ENCODE measurements at places on chromosomes 6 and 20. TPM values are rescaled to one million over a fixed set of nuclear protein-coding genes. Genes with fewer than 3 reads are reported as not detected.

GRCh38 chr6:85118233-85118632 is 331.6 kb upstream of the NT5E start:
- DNase-seq, result no peak

GRCh38 chr6:106125925-106126435 is 39.8 kb downstream of the PRDM1 start:
- DNase-seq, result peak; percentile 65

- DNase-seq, result no peak
Observed at GRCh38 chr20:57491373-57491772, 33.6 kb downstream of the CTCFL start.

DNA sequence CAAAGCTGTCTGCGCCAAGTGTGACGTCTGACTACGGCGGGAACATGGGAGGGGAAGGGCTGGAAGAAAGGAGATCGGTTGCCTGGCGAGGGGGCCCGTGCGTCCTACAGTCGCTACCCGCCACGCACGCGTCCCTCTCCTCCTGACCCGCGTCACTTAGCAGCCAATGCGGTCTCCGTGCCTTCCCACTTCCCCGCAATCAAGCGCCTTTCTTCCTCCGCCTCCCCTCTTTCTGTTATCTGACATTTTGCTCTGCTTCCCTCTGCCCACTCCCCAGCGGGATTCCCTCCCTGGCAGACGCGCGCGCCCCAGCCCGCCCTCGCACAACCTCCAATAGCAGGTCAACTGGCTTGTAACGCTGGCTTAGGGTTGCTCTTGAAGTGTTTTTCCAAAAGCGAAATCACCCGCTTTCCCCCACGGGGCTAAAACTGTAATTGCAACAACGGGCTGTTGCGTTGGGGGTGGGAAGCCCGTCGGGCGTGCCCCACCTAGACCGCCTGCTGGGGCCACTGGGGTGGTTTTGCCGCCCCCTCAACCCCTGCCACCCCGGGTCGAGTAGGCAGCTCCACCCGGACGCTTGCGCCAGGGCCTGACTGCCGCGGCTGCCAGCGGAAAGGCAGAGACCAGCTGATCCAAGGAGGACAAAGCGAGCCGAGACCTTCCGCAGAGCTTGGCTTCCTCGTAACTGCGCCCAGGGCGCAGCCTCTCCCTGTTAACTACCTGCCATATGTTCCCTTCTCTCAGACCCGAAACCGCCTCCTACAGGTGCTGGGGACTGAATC is 6.2 kb upstream of the SOX4 start:
- DNase-seq, result peak; percentile 46

DNA sequence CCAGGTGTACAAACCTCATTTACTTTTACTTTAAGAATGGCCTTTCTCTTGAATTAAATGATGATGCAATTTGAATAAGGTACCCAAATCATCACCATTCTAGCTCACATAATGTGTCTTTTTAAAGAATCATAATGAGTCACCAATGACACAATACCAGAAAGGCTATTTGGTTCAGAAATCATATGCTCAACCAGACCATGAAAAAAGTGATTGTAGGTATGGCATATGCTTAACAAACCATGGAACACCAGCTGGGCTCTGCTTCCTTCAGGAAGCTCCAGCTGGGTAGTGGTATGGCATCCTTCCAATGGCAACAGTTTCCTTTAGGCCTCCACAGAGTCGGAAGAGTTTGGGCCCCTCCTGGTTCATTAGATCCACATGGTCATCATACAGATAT is 128.2 kb downstream of the FRK start:
- DNase-seq, result no peak

DNA sequence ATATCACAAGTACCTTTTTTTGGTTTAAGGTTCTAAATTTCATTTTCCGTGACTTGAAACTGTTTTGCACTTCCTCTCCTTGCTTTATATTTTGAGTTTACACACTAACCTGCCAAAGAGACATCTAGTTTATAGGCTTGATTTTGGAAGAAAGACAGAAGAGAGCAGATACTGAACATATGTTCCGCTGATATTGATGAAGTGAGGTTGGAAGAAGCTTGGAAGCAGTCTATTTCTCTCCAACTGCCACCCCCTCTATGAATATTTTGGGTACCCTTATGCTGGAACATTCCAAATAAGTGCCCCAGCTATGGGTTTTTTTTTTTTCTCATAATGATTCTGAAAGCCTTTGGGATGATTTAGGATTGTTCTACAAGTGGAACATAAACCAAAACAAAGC is 150.6 kb downstream of the LAMA2 start:
- no peak for DNase-seq

DNA sequence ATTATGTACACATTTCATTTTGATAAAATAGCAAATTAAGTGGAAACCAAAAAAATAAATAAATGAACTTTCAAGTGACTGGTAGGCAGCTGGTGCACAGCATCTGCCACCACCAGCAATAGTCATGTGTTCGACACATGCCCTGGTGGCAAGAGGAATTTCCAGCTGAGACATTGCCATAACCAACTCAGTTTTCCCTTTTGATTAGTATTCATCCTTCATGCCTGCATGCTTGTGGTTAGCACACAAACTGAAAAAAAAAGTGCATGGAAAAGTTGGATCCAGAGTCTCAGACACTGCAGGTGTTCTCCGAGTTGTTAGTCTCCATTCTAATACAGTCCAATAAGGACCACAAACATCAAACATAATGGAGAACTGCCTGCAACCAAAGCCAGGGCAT is 156.0 kb upstream of the SOX4 start:
- DNase-seq, result no peak

- DNase-seq, result no peak
Observed at GRCh38 chr6:127365874-127366273, 22.5 kb upstream of the ECHDC1 start.

DNA sequence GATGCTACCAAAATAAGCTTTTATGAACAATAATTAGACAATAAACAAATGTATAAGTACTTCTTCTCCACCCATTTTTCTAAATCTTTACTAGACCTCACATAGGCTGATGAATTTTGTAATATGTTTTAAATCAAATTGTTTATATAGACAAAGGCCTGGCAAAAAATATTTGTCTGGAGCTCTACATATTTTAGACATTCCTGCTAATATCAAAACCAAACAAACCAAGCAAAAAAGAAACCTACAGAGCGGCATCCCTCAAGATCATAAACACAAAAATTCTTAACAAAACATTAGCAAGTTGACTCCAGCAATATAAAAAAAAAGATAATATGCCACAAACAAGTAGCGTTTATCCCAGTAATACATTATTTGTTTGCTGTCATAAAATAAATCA is 87.2 kb downstream of the ADAT2 start:
- no peak for DNase-seq

GRCh38 chr20:50097843-50098242 is 15.1 kb downstream of the UBE2V1 start:
- no peak for DNase-seq

- peak; percentile 84 for DNase-seq
Observed at GRCh38 chr20:47487175-47487917, 14.3 kb upstream of the NCOA3 start.

DNA sequence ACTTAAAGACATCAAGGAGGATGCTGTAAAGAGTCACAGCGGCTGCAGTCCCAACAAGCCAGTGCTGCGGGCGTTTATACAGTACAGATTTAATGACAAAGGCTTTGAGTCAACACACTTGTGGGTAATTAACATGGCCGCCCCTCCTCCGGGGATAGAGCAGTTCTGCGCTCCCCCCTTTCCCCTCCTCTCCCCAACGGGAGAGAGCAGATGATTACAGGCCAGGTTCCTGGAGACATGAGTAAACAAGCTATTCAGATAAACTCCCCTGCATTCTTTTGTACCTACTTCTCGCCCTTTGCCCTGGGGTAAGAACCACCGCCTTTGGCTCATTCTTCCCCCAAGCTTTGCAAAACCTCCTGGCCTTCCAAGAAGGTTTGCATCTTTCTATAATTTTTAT is 23.6 kb upstream of the FABP7 start:
- no peak for DNase-seq

- no peak for DNase-seq
Observed at GRCh38 chr6:150622941-150623874, 23.5 kb downstream of the PLEKHG1 start.

- no peak for DNase-seq
Observed at GRCh38 chr20:60680554-60680953, 571.5 kb upstream of the CDH4 start.

DNA sequence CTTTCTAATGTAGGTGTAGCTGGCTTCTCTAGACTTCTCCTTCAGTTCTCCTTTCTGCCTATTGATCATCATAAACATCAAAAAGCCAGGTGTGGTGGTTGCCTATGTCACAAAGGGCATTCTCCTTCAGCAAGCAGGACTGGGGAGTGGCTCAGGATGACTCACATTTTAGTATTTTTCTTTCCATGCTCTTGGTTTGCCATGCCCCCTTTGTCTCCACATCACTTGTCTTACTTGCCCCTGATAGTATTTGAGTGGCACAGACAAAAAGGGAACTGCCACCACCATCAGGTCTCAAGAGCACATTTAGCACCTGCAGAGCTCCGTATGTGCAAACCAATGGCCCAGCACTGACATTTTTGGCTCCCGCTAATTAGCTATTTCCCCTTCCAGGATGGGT is 698.8 kb downstream of the DHX35 start:
- DNase-seq, result no peak

- no peak for DNase-seq
Observed at GRCh38 chr6:37060195-37060559, 54.7 kb downstream of the FGD2 start.

DNA sequence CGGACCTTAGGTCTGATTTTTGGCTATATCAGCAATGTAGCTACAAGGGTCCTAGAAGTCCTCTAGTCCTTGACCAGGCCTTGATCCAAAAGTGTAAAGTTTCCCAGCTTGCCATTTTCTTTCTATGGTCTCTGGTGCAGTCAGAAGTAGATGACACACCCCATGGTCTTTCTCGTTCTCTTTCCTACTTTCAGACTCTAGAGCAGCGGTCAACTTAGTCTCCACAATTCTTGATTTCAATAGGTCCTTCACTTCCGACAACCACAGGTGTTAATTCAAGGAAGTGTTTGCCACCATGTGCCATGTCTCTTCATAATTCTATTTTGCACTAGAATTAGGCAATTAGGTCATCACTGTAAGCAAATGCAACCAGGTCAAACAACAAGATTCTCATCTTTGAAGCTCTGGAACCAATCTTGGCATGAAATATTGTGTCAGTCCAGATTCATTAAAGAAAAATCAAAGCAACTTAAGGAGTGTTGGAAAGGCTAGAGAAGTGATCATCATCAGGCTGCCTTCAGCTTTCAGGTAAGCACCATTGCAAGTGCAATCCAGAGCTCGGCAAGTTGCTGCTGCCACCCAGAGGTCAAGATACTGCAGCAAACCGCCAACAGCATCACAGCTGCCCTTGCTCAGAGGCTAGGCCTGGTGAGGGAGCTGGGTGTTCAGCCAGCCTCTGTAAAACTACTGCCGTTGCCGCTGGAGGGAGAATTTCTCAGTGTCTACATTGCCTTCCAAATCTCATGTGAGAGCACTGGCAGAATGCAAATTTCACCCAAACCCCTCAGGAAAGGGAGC is 5.6 kb upstream of the SYNE1 start:
- peak; percentile 51 for DNase-seq

DNA sequence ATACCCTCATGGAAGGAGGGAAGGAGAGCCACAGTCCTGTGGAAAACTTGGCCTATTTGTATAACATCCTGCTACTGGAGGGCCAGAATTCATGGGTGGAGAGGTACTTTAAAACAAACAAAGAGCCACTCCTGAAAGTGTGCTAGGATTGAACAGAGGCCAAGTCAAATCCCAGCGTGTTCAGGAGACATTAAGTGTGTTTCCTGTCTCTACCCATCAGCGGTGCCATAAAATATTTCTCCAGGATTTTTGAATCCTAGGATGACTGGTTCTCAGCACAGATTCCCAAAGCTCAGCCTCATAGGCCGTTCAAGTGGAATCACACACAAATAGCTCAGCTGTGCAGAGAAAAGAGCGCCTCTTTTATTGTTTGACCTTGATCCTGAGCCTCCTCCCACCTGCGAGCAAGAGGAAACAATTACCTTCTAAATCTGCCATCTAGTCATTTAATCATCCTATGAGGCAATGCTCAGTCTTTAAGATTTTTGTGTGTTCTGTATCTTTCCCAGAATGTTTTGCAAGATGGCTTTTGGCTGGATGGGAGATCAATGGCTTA is 31.8 kb upstream of the RALGAPA2 start:
- DNase-seq, result no peak

DNA sequence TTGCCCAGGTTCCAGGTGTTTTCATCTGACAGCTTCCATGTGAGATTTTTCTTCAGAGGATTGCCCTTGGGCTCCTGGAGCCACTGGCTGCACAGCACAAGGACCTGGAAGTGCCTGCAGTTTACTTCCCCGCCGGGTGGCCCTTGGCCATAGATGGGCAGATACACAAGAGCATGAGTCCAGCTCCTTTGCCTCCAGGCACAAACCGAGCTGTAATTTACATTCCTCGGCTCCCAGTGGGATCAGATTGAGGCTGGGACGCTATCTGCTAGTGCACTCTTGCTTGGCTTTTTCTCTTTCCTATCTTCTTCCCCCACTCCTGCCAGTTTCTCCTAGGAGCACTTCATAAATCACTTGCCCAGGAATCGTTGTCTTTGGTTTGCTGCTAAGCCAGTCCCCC is 85.4 kb upstream of the RALY start:
- no peak for DNase-seq

GRCh38 chr6:163946437-163946836 is 531.9 kb downstream of the QKI start:
- DNase-seq, result no peak

GRCh38 chr6:24755279-24755678 is 19.5 kb upstream of the GMNN start:
- DNase-seq, result no peak

GRCh38 chr6:3328145-3328544 is 69.4 kb downstream of the PSMG4 start:
- no peak for DNase-seq

- DNase-seq, result peak; percentile 9
Observed at GRCh38 chr20:56328861-56329260, 29.9 kb upstream of the FAM210B start.

- DNase-seq, result no peak
Observed at GRCh38 chr6:3137057-3137777, 18.7 kb downstream of the BPHL start.

- DNase-seq, result no peak
Observed at GRCh38 chr6:39926668-39927067, 7.6 kb downstream of the MOCS1 start.

GRCh38 chr6:16498957-16499356 is 260.6 kb downstream of the GMPR start:
- DNase-seq, result no peak

The TMEM14A gene
- total RNA-seq, result 15.1 TPM

The RBM24 gene
- total RNA-seq, result not detected

The PREX1 gene
- total RNA-seq, result 79.7 TPM

The GPLD1 gene
- total RNA-seq, result 0.72 TPM

The CST5 gene
- not detected for total RNA-seq

The KIF25 gene
- total RNA-seq, result not detected

The DYNLT2 gene
- total RNA-seq, result 2.4 TPM

The KIAA1755 gene
- total RNA-seq, result not detected

The LY6G5C gene
- total RNA-seq, result 1.6 TPM

The CYP24A1 gene
- total RNA-seq, result not detected

The GSTA5 gene
- total RNA-seq, result not detected
